Activated CD4-positive, alpha-beta T cell treated with anti-CD3 and anti-CD28 coated beads, Interleukin-10, Interleukin-2, amounts not matched to agents 100 ng/mL and 50 ng/mL, durations not matched to agents 16 hours and 8 hours (primary cell): ENCODE measurements at places on chromosomes 5 and 9.
A peak's percentile ranks its signal among the peaks of the same experiment; 100 is the strongest.

- DNase-seq, result no peak
Observed at GRCh38 chr9:118273048-118273447, 568.8 kb downstream of the TLR4 start.

DNA sequence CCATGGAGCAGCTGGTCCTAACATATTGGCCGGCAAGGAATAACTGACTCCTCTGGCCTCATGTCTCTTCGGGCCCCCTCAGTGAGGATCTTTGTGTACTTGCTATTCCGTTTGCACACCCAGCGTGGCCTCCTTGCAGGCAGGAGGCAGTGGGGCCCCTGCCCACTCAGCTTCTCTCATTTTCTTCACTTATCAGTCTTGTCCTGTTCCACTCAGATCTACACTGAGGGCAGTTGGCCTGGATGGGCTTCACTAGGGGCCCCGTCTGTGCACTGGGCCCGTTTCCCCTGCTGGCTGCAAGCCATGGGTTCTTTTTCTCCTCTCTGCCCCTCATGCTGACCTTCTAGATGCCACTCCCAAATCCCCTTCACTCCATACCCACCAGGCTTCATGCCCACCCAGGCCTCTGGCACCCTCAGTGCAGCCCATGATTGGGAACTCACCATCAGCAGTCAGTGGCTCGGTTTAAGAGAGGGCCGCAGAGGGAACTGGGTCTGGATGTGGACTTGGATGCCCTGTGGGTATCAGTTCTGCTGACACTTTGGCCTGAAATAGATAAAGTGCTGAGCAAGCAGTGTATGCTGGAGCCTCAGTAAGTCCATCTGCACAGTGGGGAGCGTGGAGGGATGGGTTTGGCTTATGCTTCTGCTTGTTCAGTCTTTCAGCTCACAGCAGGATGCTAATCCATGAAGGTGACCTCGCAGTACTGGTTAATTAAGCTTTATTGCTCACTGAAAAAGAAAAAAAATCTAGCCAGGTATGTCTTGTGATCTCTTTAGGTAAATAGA is 57.9 kb downstream of the ERBIN start:
- DNase-seq, result no peak

GRCh38 chr5:65760504-65761275 is 38.7 kb downstream of the NLN start:
- DNase-seq, result peak; percentile 40

- no peak for DNase-seq
Observed at GRCh38 chr5:149789835-149790234, 59.7 kb downstream of the PPARGC1B start.

DNA sequence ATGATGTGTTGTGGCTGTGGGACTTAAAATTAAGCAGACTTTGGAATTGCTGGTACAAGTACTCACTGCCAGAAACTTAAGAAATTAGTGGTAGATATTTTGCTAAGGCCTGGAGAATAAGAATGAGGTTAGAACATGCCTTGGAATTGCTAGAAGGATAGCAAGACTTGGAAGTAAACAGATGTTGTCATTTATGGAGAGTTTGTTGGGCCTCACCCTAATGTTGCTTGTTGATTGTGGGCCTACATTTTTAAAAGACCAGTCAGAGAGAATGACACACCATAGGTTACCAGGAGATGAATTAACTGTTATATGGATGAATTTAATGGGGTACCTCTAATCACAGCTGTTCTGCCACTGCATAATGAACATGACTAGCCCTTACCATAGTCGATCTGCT is 120.1 kb upstream of the GAS1 start:
- DNase-seq, result no peak

DNA sequence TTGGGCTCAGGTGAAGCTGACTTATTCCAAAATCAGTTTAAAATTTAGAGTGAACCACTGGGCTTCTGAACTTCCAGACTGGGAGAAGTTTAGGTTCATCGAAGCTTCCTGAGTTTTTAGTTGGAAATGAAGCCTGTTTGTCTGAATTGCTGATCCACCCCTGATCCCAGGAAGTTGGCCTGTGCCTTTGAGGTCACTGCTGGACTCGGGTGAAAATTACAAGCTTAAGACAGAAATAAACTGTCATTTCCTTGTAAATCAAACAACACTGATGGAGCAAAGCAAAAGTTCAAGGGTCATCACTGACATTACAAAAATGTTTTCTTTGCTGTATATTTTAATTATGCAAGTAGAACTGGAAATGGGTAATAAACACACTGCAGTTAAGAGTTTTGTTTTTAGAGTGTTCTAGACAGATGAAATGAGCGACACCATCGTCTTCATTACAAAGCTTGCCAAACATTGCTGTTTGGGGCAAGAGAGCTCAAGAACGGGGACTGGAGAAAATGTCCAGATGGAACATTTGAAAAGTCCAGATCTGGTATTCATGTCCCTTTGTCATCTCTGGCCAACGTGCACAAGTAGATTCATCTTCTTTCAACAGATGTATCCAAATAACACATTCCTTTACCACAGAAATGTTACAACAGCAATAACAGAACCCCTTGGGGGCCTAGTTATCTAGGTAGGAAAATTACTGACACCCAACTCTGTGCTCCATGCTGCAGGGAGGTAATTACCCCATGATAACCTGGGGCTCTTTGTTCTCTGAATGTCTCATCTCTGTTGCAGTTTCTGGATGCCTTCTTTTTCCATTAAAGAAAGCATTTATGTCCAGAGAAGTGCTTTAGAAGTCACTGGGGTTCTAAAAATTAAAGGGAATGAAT is 142.4 kb upstream of the ERCC6L2 start:
- DNase-seq, result no peak

GRCh38 chr9:122377241-122378164 is 6.7 kb downstream of the PTGS1 start:
- no peak for DNase-seq

DNA sequence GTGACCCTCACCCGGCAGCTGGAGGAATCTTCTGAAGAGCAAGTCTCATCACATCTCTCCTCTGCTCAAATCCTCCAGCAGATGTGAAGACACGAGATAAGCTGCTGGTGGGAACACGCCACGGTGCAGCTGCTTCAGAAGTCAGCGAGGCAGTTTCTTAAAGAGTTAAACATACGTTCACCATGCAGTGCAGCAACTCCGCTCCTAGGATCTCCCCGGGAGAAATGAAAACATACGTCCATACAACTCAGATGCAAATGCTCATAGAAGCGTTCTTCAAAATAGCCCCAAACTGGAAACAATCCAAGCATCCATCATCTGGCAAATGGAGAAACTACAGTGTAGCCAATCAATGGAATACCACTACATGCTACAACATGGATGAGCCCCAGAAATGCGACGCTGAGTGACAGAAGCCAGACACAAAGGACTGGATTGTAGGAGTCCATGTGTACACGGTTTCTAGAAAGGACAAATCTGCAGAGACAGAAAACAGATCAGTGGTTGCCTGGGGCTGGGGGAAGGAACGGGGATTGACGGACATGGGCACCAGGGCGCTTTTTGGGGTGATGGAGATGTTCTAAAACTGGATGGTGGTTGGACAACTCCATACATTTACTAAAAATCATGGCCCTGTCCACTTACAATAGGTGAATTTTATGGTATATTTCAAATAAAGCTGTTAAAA is 150.6 kb downstream of the COL23A1 start:
- no peak for DNase-seq
